ENCODE measurements at places on chromosomes 16 and 17.

DNA sequence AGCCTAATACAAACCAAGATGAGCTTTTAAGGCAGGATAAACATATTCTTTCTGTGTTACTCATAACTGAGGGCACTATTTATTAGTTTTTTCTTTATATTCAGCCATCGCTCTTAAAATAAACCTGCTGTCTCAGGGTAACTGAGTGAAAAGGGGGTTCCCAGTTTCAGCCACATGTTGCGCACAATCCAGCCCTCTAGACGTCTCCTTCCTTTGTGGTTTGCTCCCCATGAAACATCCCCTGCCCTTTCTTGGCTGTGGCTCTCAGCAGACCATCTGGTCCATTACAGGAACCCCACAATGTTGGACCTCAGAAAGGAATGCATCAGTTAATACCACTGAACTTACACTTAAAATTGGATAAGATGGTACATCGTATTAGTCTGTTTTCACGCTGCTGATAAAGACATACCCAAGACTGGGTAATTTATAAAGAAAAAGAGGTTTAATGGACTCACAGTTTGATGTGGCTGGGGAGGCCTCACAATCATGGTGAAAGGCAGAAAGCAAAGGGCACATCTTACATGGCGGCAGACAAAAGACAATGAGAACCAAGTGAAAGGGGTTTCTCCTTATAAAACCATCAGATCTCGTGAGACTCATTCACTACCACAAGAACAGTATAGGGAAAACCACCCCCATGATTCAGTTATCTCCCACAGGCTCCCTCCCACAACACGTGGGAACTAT, 12.6 kb upstream of the IL21R start:
- DNase-seq = no peak

DNA sequence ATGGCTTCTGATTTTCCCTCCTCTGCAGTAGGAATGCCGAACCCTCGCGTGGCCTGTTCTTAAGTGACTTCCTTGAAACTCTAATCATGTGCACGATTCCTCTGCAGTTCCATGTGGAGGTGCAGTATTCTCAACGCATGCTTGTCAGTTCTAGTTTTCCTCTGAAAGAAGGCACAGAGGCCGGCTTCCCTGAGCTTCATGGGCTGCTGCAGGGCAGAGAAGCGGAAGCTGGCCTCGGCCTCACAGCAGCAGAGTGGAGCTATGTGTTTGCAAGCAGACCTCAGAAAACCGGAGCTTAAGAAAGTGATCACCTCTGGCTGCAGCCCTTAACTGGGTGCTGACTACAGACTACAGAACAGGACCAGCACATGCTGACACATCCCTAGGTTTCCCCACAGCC, 500.7 kb downstream of the GRIN2A start:
- no peak for DNase-seq

- DNase-seq = no peak
These were observed 183.8 kb upstream of the CHMP6 start for GRCh38 chr17:80807882-80808281.

GRCh38 chr16:87119168-87119567, 198.0 kb downstream of the C16orf95 start:
- DNase-seq = no peak

DNA sequence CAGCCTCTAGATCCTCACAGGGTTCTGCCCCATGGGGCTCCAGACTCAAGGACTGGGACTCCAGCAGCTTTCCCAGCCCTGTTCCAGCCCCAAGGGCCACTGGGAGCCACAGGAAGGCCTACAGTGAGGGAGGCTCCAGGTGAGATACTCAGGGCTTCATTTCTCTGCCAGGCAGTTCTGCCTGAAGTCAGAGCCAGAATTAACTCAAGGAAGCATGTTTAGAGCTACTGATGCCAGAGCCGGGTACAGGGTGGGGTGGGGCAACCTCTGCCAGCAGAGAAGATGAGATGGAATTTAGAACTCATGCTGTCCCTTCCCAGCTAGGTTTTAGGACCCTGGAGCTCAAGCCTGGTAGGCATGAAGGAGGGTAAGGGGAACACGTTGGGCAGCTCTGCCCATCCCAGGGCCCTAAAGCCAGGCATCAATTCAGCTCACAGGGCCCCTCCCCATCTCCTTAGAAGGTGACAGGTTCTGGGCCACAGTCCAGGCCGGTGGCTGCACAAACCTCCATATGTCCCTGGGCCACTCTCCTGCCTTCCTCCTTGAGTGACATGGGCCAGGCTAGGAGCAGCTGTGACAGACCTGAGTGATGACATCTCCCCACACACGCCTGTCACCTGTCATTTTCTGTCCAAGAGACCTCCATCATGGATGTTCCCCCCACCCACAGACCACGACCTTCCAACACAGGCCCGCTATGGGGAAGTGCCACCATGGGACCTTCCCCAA, 24.5 kb upstream of the SPPL2C start:
- DNase-seq = no peak

- DNase-seq = peak; percentile 77
These were observed 1029.6 kb downstream of the CDH11 start for GRCh38 chr16:64092271-64092670.

DNA sequence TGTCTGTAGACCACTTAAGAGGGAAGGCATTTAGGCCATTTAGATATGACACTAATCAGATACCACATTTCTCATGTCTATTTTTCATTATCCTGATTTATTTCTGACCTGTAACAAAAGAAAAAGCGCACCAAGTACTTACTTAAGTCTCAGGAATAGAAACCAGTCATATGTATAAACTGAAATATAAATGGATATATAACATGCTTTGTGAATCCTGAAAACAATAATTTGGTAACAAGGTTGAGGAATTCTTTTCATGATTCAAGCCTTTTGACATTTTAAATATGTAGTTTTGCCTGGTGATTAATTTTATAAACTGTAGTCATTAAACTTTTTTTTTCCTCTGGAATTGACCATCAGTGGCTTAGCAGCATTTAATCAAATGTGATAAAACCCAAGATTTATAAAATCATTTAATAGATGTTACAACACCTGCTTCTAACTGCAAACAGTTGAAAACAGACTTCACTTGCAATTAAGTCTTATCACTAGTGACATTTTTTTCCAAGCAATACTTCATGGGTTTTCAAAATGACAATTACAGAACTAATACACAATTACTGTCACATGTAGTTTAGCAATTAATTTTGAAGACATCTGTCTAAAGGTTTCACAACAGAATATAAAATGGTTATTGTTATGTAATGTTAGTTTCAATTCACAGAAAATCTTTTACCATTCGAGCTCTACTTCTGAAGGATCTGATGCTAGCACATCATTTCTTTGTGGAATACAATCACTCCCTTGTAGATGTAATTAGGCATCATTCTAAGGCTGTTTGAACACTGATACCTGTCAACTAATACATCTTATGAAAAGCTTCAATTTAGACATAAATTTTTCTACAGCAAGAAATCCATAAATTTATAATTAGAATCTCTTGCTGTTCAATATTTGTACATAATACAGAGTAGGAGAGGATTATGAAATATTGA, 110.3 kb downstream of the TOX3 start:
- DNase-seq = no peak

DNA sequence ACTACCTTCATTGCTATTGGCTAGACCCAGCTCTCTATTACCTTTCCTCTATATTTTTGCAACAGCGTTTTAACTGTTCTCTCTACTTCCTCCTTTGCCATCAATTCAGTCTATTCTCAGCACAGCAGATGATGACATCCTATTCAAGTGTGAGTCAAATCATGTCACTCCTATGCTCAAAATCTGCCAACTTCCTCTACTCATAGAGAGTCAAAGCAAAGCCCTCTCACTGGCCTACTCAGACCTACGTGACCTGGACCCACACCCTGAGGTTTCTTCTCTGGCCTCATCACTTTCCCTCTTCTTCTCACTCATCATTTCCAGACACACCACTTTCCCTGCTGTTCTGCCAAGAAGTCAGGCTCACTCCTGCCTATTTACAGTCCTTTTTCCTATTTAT, 289.0 kb upstream of the AXIN2 start:
- peak; percentile 35 for DNase-seq

- peak; percentile 93 for DNase-seq
These were observed at the start of gene ABCA6 for GRCh38 chr17:69141431-69142174. Gene ABCA6 (minus strand): TSS chr17:69141895. CDS start chr17:69140703, 1,192 bp downstream.

DNA sequence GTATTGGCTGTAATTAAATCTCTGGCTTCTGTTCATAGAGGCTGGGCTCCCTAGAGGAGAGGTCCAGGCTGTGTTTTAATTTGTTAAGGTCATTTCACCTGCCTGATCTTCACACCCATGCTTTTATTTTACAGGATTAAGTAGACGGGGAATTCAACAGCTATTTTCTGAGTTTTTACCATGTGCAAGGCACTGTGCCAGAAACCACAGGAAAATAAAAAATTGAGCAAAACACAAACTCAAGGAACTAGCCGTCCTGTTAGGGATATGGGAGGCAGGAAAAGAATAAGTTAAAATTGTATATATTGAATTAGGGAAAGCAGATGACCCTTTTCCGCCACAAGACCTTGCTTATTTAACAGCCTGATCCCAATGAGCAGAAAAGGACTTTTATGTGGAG, 29.1 kb downstream of the HS3ST3A1 start:
- no peak for DNase-seq

DNA sequence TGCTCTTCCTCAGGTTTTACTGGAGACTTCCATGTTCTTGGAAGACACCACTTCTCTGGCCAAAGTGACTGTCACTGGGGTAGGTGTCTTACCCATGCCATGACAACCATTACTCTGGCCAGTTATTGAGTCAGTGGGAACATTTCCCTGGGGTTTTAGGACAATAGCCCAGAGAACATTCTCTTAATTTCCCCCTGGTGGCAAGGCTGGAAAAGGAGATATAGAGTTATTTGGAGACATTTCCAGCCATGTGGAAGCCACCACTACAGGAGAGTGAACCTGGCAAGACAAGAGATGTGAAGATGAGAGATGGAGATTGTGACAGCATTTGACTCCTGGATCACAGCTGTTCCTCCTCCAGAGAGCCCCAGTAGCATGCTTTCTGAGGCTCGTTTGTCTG, 106.2 kb downstream of the CDK5R1 start:
- no peak for DNase-seq

DNA sequence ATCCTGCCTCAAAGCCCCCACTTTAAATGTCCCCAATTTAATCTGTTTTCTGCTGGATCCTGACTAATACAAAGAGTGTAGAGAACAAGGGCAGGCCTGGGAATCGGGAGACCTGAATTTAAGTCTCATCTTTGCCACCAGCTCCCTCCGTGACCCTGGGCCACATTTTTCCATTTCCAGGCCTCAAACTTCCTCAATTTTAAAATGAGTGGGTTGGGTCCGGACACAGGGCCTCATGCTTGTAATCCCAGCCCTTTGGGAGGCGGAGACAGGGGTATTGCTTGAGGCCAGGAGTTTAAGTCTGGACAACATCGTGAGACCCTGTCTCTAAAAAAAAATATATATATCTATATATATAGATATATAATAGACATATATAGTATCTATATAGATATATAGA, 61.4 kb downstream of the SRL start:
- DNase-seq = no peak

- no peak for DNase-seq
These were observed 3.3 kb downstream of the RND2 start for GRCh38 chr17:43028221-43028861.

- no peak for DNase-seq
These were observed 11.5 kb upstream of the USP32 start for GRCh38 chr17:60403523-60403810.

GRCh38 chr17:1091900-1092299, 87.9 kb downstream of the ABR start:
- no peak for DNase-seq

DNA sequence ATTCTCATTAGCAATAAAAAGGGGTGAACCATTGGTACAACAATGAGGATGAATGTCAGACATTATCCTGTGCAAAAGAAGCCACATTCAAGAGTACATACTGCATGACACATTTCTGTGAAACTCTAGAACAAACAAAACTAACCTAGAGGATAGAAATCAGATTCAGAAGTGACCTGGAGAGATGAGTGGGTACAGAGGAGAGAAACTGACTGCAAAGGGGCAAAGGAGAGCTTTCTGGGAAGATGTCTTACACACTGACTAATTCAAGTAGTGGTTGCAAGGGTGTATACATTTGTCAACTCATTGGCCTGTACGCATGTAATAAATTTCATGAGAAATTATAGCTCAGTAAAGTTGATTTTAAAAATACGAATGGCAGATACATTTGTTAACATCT, 115.6 kb downstream of the GAS7 start:
- no peak for DNase-seq

DNA sequence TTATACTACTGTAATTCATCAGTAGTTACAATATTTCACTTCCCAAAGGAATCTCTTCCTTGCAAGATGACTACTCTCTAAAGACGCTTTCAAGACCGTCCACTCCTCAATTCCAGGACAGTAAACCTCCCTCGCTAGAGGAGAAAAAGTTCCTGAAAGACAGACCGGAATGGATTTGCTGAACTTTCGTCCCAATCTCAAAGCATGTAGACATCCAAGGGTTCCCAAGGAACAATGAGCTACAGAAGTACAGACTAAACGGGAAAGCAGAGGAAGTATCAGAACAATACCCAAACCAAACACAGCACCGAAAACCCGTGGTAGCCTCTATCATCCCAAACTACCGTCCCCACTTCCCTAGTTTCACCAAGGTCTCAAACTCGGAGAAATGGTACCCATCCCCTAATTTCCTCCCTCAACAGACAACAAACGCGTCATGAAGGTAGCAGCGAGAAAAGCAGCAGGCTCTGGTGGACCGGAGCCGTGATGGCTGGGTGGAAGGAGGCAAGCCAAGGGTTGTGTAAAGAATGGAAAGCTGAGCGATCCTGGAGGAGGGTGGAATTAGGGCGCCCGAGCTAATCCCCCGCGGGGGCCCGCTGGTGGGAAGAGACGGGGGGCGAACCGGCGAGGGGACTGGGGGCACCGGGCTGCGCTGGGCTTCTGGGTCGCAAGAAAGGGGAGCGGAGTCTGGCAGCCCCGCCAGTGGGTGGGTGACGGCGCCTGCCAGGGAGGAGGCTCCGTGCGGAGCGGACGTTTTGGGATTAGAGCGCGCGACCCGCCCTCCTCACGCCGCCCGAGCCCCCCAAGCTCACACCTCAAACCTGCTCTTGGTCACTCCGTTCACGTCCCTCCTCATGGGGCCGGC, 647 bp downstream of the FBXL20 start:
- DNase-seq = peak; percentile 11

DNA sequence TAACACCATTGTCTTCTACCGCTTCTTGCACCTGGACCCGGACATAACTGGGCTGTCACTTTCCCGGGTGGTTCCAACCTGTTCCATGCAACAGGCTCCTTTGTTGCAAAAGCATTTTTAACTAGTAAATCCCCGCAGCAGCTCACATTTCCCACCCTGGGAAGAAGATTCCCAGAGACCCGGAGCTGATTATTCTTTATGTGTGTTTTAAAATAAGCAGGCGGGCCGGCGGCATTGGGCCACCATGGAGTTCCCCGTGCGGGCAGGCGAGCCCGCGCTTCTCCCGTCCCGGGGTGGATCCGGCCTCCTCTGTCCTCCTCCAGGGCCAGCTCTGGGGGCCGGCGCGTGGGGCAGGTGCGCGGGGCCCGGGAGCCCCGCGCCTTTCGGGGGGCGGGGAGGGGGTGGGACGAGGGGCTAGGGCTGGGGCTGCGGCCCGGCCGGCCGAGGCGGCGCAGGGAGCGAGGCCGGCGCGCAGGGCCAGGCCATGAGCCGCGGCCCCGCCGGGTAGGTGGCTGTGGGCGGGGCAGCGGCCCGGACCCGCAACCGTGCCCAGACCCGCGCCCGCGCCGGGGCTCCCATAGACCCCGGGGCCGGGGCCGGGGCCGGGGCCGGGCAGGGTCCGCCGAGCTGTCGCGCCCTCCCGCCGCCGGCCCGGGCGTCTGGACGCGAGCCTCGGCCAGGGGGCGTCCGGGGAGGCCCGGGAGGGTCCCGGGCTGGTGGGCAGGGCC, 1.7 kb downstream of the CRAMP1 start:
- DNase-seq = no peak
